ENCODE measurements at places on chromosomes 5 and 9.

GRCh38 chr9:89440548-89440947, 57.4 kb downstream of the SEMA4D start:
- no peak for DNase-seq

- no peak for DNase-seq
Observed at GRCh38 chr5:55333017-55333416, 25.2 kb downstream of the MTREX start.

- DNase-seq = no peak
Observed at GRCh38 chr5:57447658-57448057, 35.0 kb downstream of the ACTBL2 start.

- no peak for DNase-seq
Observed at GRCh38 chr9:135601988-135602387, 37.4 kb downstream of the GLT6D1 start.

DNA sequence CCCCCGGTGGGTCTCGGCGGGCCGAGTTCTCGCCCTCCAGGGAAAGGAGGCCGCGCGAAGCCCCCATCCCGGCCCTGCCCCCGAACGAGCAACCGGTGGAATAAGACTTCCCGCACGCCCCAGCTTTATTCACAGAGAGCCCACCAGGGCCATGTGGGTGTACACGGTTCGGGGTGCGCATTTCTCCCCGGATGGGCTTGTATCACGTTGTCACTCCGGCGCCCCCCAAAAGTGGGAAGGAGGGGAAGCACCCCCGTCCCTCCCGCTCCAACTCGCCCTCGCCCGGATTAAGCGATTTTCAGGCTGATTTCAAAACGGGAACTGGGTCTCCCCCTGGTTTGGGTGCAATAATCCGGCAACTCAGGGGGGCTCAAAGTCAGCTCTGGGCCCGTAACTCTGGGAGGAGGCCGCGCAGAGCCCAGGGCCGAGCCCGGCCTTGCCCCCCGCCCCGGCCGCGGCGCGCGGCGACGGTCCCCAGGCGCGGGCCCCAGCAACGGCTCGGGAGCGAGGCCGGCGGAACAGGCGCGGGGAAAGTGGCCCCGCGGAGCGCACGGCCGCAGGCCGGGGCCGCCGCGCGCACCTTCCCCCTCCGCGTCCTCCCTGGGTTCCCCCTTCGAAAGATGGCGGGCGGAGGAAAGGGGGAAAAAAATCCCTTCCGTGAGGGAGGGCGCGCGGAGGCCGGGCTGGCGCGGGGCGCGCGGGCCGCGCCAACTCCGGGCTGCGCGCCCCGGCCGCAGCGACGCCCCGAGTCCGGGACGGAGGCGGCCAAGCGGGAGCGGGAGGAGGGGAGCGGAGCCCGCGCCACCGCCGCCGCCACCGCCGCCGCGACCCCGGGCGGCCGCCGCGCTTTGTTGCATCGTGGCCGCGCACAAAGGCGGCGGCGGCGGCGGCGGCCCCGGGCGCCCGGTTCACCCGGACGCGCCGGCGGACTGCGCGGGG, 644 bp downstream of the BRD3 start:
- DNase-seq = no peak

GRCh38 chr5:35979715-35980114, 11.5 kb downstream of the UGT3A1 start:
- no peak for DNase-seq

DNA sequence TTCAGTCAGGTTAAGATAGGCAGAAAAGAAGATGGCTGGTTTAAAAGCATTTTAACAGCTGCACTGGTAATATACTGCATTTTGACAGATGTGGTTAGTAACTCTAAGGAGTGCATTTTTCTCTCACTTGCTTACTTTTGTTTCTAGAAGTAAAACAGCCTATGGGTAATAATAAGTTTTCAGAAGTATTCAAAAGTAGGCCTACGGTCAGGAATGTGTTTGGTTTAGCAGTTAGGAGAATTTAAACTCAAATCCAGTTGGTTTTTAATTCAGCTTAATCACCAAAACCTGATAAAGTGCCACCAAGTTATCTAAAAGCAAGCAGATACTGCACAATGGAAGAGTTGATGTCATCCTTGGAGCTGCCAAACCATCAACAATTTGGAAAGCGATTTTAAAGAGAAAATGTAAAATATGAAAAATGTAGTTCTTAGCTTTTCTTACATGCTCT, 160.3 kb downstream of the ARSB start:
- DNase-seq = no peak

DNA sequence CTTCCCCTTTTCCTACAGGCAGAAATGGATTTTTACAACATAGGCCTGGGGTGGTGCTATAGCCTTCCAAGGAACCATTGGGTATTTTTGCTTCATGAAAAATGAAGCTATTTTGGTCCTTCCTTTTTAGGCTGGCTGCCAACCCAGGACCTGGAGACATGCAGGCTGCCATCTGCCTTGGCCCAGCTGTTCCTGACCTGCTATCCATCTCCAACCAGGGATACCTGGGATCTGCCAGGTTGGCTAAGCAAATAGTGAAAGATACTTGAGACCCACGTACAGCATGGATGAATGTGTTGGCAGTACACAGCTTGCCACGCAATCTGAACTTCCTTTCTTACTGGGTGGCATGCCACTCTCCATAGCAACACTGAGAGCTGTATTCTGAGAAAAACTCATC, 31.1 kb downstream of the MRPS27 start:
- DNase-seq = no peak

GRCh38 chr5:67283988-67284487, 87.4 kb upstream of the CD180 start:
- no peak for DNase-seq

- DNase-seq = no peak
Observed at GRCh38 chr9:136826188-136826541, 16.1 kb upstream of the AJM1 start.

DNA sequence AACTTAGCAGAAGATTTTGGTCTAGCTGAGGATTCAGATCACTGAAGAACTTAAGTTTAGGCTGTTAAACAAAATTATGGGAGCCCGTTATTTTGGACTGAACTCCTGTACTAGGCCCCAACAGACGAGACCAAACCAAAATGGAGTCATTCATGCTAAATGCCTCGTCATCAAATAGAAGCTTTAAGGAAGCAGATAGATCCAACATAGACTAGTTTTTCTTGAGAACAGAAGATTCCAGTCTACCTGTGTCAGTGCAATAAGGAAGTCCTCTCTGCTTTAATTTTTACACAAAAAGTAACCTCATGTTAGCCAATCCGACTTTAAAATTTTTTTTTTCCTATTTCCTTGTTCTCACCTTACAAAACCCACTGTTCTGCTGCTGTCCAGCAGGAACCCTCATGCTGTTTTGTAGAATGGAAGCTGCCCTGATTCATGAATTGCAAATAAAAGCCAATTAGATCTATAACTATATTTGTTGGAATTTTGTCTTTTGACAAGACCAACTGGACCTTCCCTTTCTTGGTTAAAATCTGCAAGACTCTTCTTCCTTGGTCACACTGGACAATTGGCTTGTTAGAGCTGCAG, 29.0 kb upstream of the GOLM1 start:
- DNase-seq = no peak

- DNase-seq = no peak
Observed at GRCh38 chr5:164680812-164681520, 1175.5 kb downstream of the MAT2B start.

GRCh38 chr9:35156781-35157180, 5.0 kb upstream of the UNC13B start:
- no peak for DNase-seq

- no peak for DNase-seq
Observed at GRCh38 chr5:175902026-175902425, 30.6 kb downstream of the CPLX2 start.

DNA sequence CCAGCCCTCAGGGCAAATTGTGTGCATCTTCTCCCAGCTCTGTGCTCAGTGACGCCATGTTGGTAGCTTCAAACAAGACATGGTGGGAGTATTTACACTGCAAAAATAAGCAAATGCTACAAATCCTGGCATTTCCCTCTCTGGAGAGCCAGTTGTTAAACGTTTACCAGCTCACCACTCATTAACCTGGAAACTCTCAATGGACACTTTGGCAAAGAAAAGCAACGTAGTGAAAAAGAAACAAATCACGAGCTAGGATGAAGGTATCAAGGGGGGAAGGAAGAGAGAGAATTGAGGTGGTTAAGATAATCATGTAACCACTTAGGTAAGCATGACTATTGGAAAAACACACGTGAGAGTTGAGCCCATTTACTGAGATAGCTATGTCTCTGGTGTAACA, 72.5 kb downstream of the MRPS30 start:
- no peak for DNase-seq

GRCh38 chr5:74638970-74639806, 1.3 kb downstream of the ENC1 start:
- DNase-seq = no peak

DNA sequence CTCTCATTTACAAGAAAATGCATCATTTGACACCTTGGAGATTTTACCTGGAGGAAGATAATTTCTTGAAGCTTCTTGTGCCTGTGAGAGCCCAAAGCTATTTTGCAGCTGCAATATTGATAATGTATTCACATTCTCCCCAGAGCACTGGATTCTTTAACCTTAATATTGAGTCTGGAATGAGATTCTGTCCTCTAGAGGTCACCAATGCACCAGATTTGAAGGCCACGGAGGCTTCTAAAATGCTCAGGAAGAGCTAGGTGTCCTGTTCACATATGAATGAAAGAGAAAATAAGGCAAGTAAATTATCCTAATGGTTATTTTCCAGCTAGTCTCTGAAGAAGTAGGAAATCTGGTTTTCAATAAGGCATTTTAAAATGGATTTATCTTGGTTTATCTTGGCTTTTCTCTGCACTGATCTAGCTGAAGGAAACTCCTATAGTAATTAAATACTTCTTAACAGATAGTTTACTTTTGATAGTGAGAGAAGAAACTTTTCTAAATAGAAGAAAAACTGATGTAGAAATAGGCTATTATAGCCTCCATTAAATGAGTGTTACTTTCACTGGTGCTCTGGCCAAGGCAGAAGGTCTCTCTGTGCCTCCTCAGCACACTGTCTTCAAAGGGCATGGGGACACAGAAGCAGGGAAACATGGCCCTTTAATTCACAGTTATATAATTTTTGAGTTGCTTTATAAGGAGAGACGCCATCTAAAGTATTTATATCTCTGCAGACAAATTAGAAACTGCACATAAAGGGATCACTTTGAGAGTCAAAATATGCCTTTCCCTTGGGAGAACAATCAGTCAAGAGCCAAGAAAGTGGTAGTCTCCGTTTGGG, 297.0 kb upstream of the ACTBL2 start:
- DNase-seq = peak; percentile 8

DNA sequence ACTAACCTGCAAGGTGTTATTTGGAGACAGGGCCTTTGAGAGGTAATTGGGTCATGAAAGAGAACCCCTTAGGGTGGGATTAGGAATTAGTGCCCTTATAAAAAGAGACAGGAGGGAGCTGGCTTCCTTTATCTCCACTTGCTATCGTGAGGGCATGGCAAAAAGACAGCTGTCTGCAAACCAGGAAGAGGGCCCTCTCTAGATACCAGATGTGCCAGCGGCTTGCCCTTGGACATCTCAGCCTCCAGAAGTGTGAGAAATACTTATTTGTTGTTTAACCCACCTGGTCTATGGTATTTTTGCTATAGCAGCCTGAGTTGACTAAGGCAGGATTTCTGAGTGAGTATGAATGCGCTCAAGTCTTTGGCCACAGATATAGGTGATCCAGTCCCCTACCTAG, 978 bp upstream of the RGS14 start:
- DNase-seq = no peak

DNA sequence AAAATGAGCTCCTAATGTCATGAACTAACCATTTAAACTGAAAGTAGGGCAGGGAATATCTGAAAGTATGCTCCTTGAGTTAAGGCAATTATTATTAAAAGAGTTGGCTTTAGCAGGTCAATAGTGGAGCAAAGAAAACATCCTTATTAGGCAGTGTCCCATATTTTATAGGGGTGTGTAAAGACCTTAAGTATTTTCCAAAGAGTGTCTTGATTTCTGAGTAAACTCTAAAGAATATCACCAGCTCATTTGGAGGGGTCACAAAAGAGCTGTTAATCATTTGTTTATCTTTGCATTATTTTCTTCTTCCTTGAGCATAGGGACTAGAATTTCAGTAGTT, 109.3 kb downstream of the MUSK start:
- no peak for DNase-seq

DNA sequence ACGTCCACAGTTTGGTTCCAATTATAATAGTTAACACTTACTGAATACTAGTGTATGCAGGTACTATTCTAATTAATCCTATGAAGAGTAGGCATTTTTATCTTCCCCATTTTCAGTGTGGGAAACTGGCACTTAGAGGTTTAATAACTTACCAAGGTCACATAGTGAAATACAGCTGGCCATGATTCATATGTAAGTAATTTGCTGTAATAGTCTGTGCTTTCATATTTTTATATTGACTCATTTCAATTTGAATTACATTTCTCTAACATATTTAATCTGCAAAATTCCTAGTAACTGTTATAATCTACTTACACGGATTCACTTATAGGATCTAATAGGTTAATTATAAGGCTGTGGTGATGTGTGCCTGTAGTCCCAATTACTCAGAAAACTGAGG, 19.4 kb downstream of the CCNH start:
- DNase-seq = no peak

GRCh38 chr9:136666372-136667213, 3.9 kb downstream of the EGFL7 start:
- no peak for DNase-seq

DNA sequence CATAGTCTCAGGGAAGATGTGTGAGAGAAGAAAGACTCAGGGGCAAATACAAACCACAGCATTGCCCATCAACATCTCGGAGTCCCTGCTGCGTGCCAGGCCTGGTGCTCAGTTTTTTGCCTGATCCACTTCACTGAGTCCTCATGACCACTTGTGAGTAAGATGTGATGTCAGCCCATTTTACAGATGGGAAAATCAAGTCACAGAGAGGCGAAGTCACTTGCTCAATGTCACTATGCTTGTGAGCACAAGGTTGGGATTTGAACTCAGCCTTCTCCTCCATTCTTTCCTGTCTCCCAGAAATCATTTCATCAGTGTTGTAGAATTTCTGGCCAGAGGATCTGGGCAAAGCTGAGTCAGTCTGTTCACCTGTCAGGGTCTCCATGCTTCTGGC, 34.6 kb upstream of the PSD2 start:
- DNase-seq = no peak
